Urothelium cell line (cell line): ENCODE measurements at places on chromosomes 4 and X.
A peak's percentile ranks its signal among the peaks of the same experiment; 100 is the strongest.

DNA sequence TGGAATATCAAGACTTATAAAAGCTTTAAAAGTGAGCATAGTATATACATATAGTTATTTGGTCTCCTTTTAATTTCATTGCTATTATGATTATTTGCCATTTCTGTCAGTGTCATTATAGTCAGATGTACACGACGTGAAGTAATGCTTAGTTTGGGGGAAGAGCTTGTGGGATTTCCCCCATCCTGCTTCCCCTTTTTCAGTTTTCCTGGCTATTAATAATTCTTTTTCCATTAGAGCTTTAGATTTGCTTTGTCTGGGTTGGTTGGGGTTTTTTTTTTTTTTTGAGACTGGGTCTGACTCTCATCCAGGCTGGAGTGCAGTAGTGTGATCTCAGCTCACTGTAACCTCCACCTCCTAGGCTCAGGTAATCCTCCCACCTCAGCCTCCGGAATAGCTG, 5.4 kb downstream of the ABCE1 start:
- DNase-seq, result no peak

- DNase-seq, result no peak
These were observed 6.3 kb downstream of the ANXA3 start for GRCh38 chr4:78557841-78558240.

DNA sequence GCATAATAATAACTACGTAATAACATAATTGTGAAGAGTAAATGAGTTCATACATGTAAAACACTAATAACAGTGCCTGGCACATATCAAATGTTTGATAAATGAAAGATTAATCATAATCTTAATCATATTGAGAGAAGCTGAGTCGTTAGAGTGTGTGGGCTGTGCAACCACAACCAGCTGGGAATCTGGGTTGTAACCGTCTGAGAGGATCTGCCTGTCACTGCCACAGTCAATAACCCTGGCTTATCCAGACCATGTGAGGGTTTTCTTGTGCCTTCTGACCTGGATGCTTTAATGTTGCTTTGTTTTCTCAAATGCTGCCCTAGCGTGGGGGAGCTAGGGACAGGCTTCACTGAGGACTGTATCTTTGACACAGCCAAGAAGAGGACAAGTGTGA, 73.9 kb downstream of the TRPC5 start:
- no peak for DNase-seq

GRCh38 chr4:186291256-186291890, 25.4 kb downstream of the F11 start:
- no peak for DNase-seq

DNA sequence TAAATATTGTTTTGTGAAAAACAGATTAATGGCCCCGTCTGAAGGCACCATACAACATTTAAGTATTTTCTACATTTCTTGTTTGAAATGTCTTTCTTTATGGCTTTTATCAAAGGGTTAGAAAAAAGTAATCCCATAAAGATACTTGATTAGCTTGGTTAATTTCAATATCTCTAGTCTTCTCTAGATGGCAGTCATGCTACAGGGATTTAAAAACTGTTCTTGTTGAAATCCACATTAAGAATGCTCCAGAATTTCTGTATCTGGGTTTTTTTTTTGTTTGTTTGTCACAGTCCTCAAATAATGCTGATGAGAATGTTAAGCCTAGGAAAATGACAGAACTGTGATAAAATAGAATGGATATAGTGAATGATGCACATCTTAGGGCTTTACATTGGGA, 109.0 kb upstream of the AADAT start:
- peak; percentile 9 for DNase-seq
